ENCODE measurements at places on chromosomes 1 and 21.

GRCh38 chr1:1021010-1021919 is 1.3 kb downstream of the AGRN start:
- DNase-seq: no peak

DNA sequence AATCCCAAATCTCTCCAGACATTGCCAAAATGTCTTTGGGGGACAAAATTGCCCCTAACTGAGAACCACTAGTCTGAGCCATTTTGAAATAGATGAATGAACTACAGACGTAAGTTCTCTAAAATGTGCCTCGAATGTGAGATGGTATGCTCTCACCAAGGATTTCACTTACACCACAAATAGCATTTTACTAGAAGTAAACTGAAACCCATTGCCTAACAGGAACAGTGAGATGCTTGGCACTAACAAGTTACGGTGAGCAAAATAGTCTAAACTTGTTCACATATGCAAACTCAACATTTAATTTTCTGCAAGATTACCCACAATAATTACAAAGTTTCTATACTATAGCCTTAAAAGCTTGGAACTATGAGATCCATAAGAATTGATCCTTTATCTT is 343.6 kb upstream of the ESRRG start:
- DNase-seq: no peak

DNA sequence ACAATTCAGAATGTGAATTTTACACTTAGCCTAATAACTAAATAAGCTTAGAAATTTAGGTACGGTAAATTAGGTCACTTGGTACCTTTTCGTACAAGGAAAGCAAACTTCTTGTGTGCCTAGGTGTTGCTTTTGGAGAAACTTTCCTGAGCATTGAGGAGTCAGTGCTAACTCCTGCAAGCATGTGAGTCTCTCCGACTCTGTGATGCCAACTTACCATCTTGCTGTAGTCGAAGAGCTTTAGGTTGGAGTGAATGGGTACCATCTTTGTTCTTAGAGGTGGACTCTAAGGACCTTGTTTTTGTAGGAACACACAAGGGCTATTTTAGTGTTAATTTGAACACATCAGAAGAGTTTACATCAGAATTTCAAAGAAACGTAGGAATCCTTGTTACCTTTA is 688.9 kb downstream of the USP25 start:
- DNase-seq: no peak

- no peak for DNase-seq
Observed at GRCh38 chr21:32463367-32463766, 50.9 kb downstream of the EVA1C start.

DNA sequence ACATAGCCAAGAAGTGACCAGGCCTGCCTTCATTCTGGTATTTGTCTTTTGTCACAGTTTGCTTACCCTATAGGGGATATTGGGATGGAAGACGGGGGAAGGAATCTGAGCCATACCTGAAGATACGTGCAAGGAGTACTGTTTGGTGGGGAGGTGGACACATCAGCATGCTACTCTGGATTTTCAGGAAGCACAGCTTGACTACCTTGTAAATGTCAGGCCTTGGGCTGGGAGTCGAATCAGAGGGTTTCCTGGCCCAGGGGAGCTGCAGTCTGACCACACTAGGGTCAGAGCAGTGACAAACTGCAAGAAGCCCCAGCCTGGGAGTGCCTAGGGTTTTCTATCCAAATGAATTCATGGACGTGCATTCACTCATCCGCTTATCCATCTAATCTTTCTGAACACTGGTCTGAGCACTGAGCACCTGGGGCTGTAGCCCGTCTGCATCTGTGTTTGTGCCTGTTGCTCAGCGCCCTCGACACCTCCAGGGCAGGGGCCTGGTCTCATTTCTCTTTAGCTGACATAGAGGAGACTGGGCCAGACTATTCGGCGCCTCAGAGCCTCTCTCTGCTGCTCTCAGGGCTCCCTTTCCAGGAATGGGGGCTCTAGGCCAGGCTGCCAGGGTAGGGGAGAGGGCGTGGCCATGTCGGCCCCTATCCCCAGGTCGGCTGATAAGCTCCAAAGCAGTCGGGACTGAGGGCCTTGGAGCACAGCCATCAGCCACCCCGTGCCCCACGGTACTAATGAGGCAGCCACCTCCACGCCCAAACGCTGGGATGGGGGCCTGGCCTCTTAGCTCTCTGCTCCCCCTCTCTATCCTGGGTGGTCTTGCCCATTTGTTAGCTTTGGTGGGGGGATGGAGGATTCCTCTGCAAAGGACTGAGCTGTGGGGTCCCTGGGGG is 47.0 kb upstream of the SLC2A1 start:
- DNase-seq: no peak

DNA sequence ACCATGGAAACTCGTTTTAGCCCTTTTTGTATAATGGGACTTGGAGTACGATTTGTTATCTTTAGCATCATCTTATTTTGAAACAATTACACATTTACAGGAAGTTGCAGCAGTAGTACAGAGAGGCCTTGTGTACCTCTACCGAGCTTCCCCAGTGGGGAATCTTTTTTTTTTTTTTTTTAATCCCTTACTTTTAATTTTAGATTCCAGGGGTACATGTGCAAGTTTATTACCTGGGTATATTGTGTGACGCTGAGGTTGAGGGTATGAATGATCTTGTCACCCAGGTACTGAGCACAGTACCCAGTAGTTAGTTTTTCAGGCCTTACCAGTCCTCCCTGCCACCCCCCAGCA is 45.9 kb downstream of the HHAT start:
- DNase-seq: no peak

- DNase-seq: no peak
Observed at GRCh38 chr1:27564710-27565649, 39.0 kb downstream of the AHDC1 start.

DNA sequence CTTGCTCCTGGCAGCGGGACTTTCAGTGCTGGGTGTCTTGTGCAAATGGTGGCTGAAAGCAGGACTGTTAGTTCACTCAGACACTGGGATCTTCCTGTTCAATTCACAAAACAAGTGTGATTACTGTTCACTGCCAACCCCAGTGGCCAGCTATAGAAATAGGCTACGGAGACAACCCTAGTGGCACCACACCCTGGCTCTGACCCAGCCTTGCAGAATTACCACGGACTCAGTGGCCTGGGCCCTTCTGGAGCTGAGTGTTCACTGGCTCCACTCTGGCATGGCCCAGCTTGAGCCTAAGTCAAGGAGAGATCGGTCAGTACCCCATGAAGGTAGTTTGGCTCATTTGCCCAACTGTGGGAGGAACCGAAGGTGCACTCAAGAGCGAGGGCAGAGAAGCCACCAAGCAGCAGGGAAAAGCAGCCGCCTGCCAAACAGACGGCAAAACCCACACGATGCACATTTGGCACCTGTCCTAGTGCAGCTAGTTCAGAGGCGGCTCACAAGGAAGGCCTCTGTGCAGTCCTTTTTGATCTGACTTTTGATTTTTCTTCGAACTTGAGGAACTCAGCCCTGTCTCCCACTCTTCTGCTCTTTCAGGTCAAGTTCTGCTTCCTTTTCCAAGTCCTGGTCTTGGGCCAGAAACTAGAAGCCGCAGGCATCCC is 5.9 kb downstream of the KIAA2013 start:
- no peak for DNase-seq

GRCh38 chr1:150925080-150925479 is 1.1 kb upstream of the SETDB1 start:
- DNase-seq: no peak
